Fibroblast of gingiva (primary cell): ENCODE measurements at places on chromosomes 12 and 14.

DNA sequence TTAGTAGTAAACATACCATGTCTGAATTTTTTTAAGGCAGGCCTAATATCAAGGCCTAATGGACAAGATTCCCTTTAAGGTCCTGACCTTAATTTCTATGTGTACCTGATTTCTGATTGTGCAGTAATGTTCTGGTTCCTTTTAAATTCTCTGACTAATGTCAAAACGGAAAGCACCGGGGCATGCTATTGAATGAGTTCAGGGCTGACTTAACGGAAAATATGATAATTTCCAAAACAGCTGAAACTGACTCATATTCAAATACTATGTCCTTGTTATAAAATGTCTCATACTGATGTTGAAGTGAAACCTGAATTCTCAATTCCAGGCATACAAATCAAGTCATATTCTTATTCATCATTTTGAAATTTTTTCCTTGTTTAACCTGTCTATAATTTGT, 6.7 kb downstream of the TAS2R43 start:
- DNase-seq: no peak

- DNase-seq: no peak
Measured at GRCh38 chr12:84764001-84764400, 148.6 kb downstream of the SLC6A15 start.

GRCh38 chr14:53278602-53279506, 125.7 kb upstream of the DDHD1 start:
- peak; percentile 10 for DNase-seq

GRCh38 chr14:54267172-54267571, 129.6 kb upstream of the CDKN3 start:
- DNase-seq: no peak

GRCh38 chr12:26318661-26319068, 123.3 kb downstream of the SSPN start:
- peak; percentile 65 for DNase-seq

GRCh38 chr14:103711516-103712431, 3.5 kb downstream of the XRCC3 start:
- peak; percentile 78 for DNase-seq

DNA sequence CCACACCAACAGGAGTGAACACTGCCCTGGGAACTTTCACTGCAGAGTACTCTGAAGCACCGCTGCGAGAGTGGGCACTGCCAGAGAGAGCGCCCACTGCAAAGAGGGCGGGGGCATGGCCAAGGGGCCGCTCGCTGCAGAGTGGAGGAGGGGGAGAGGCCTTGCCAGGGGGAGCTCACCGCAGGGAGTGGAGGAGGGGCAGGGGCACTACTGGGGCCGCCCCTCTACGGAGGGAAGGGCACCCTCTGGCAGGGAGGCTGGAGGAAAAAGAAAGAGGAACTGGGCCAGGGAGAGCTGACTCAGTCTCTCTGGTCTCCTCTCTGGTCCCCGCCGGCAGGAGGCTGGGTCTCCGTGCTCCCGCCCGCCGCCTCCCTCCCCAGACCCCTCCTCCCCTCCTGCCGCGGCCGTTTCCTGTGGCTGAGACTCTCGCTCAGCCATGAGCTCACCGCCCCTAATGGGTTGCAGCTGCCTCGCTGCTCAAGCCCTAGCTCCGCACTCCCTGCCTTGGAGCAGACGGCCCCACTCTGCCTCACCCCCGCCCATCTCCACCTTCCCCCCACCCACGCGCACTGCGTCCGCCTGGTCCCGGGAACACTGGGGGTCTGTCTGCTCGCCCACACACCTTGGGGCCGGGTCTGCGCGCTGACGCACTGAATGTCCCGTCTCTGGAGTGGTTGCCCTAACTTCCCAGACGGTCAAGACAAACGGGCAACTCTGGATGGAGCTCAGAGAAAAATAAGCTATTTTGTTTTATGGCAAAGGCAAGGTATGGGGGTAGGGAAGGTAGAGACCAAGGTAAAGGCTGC, 1.3 kb downstream of the ARHGEF40 start:
- DNase-seq: peak; percentile 98

GRCh38 chr14:68880581-68881105, 87.8 kb upstream of the ZFP36L1 start:
- DNase-seq: no peak

DNA sequence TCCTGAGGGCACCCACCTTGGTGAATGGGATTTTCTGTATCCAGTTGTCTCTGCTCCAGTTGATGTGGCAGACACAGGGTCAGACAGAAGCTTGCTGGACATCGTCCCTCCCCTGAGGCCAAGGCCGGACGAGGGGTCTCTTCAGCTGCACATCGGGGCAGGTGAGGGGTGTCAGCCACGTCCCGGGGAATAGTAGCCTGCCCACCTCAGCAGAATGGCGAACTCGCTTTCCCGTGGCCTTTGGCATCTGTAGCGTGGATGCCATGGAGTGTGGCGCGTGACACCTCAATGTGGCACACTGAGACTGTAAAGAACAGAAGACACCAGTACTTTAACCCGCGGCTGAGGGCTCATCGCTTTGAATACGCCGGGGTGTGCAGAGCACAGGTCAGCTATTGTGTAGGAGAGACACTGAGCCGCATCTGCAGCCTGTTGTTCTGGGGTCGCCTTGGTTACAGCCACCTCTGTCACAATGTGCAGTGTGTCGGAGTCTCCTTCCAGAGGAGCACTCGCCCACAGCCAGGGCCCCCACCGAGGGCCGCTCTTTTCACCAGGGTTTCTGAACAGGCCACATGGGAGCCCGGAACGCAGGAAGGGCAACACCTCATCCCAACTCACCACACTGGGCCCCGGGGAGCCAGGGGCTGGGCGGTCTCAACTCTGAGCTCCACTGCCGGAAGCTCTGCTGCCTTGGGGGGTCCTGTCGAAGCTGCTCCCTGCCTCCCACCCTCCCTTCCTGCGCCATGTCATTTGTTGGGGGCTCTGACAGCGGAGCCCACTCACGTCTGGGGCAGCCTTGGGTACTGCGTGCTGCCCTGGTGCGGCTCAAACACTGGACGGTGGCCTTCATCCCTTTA, 77.0 kb downstream of the ADGRD1 start:
- DNase-seq: no peak

DNA sequence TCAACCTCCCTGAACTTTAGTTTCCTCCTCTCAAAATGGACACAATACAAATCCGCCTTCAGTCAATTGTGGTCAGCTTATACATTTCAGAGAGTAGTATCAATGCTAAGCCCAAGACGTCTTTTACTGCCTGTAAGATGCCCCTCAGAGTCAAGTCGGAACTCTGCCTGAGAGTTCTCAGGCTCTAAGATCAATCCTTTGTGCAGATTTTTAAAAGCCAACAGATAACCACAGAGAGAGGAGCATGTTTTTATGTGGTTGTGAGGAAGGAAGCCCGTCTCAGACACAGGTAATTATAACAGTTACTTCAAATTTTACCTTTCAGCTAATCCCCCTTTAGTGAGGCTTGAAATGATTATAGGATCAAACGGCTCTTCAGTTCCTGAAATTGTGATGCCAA, 91.6 kb downstream of the HELB start:
- no peak for DNase-seq

DNA sequence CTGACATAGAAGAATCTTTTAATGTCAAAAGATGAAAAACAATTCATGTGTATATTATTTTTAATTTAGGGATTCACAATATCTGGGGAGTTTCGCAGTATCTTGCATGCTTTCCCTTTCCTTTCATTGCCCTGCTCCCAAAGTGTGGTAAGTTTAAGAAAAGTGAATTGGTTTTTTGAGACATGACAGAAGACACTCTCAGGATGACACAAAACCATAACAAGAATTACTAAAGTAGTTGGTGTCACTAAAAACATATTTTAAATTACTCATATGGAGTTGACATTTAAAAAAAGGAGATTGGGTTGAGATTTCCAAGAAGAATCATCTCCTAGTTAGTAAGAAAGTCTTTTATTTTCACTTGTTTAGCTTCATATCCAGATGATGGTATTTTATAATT, 5.1 kb upstream of the PCNX1 start:
- DNase-seq: no peak

DNA sequence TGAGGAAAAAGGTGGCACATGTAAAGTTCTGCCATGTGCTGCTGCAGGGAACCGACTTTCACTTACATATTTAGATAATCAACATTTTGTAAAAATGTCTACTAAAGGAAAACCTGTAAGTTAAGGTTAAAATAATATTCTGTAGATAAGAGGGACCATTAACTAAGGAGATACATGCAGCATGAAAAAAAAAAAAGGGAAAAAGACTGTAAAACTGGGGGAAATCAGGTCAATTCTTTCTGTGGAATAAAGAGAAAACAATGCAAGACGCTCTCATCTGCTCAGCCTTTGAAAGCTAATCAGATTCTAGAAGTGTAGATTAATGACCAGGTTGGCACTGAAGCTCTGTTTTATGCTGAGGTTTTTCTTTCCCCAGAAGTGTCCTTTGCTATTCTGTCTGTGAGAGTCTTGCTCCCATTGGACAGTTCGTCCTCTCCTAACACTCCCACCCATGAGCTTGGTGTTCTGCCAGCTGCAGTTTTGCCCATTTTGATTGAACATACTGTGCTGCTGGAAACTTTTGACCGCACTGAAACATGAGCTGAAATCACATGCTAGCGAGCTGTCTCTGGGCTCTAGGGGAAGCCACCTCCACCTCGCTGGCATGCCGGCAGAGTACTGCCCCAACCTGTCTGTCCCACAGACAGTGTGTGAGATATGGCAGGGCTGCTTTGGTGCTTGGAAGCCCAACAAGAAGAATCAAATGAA, 39.7 kb downstream of the PPTC7 start:
- peak; percentile 93 for DNase-seq

DNA sequence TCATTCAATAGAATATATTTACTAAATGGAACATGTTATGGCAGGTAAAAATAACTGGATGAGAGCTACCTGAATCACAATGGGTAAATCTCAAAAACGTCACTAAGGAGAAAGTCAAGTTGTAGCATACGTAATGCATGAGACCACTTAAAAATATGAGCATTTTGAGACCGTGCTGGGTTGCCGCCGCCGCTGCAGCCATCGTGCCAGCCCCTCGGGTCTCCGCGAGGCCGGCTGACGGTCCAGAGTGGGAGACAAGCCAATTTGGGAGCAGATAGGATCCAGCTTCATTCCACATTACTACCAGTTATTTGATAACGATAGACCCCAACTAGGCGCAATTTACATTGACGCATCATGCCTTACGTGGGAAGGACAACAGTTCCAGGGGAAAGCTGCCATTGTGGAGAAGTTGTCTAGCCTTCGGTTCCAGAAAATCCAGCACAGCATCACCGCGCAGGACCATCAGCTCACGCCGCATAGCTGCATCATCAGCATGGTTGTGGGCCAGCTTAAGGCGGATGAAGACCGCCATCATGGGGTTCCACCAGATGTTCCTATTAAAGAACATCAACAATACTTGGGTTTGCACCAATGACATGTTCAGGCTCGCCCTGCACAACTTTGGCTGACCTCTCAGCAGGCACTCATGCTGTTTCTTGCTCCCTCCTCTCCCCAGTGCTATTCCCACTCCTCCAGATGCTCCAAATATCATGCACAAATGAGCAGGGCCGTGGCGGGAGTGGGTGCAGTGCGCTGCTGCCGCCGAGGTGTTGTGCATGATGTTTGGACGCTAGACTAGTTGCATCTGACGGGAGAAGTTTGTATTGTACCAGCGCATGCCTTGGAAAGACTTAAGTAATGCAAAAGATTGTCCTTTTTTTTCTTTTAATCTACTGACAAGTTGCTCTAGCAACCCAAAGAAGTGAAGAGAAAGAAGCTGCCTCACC, 6.3 kb upstream of the BRMS1L start:
- DNase-seq: no peak

GRCh38 chr12:113222730-113223531, 1.7 kb downstream of the TPCN1 start:
- DNase-seq: peak; percentile 93

GRCh38 chr14:26527095-26527494, 70.7 kb downstream of the NOVA1 start:
- peak; percentile 3 for DNase-seq

DNA sequence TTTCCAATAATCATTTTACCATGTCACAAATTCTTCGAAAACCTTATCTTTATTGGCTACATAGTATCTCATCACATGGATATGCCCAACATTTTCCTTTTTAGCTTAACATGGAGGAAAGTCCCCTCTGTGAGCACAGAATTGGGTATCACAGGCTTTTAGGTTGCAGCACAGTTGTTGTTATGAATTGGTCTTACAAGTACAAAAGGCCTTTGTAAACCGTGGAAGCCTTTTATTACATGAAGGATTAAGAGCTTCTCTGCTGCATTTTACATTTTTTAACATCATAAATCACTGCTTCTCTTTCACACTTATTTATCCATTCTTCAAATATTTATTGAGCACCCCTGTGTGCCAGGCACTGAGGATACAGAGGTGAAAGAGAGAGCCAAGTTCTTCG, 26.2 kb downstream of the UBE3B start:
- DNase-seq: no peak
